ENCODE measurements at places on chromosomes 3 and 15. TPM values are rescaled to one million over a fixed set of nuclear protein-coding genes. Genes with fewer than 3 reads are reported as not detected.

RFT1 gene
- total RNA-seq, result 13.3 TPM

POLR2H gene
- 49.8 TPM for total RNA-seq

RPL4 gene
- 1,109 TPM for total RNA-seq

C3orf70 gene
- 0.07 TPM for total RNA-seq

UNC13C gene
- not detected for total RNA-seq

GRCh38 chr15:100968050-100968966, 49.2 kb downstream of the LRRK1 start:
- no peak for DNase-seq
- peaks cover 9% of the 10 kb centered on the region for H3K27me3 ChIP-seq
- H3K36me3 ChIP-seq, result no peaks in the 10 kb centered on the region
- no peak overlapping the region for H3K27ac ChIP-seq
- no peaks in the 10 kb centered on the region for H3K4me1 ChIP-seq
- no peak overlapping the region for H3K4me3 ChIP-seq

DNA sequence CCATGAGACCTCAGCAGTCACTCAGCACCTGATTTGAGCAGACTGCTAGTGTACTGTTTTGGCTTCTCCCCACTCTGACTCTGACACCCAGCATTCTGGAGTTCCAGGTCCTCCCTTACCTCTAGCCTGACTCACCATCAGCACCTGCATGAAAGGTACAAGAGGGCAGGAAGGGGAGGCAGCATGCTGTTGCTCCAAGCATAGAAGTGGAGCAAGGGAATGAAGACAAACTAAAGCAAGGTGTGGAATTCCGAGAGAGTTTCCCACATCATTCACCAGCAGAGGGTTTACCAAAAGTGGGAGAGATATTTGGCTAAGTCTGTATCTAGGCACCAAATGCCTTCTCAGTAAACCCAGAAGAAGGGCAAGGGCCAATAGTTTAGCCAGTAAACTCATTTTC, 21.3 kb downstream of the HEXA start:
- peaks cover 20% of the 10 kb centered on the region for H3K4me1 ChIP-seq
- no peak overlapping the region for H3K27ac ChIP-seq
- H3K4me3 ChIP-seq, result no peak overlapping the region
- H3K27me3 ChIP-seq, result no peaks in the 10 kb centered on the region
- no peak for DNase-seq
- peaks cover 60% of the 10 kb centered on the region for H3K36me3 ChIP-seq

GRCh38 chr3:43217633-43218032, 68.7 kb upstream of the SNRK start:
- no peaks in the 10 kb centered on the region for H3K27me3 ChIP-seq
- H3K4me1 ChIP-seq, result no peaks in the 10 kb centered on the region
- H3K4me3 ChIP-seq, result no peak overlapping the region
- no peak overlapping the region for H3K27ac ChIP-seq
- no peak for DNase-seq
- H3K36me3 ChIP-seq, result no peaks in the 10 kb centered on the region

GRCh38 chr15:90437516-90437915, 49.5 kb downstream of the IQGAP1 start:
- H3K4me1 ChIP-seq, result no peaks in the 10 kb centered on the region
- no peaks in the 10 kb centered on the region for H3K27me3 ChIP-seq
- H3K4me3 ChIP-seq, result no peak overlapping the region
- H3K27ac ChIP-seq, result no peak overlapping the region

GRCh38 chr3:8776406-8776805, 7.0 kb upstream of the OXTR start:
- no peaks in the 10 kb centered on the region for H3K4me1 ChIP-seq
- H3K4me3 ChIP-seq, result no peak overlapping the region
- H3K27ac ChIP-seq, result no peak overlapping the region
- no peaks in the 10 kb centered on the region for H3K36me3 ChIP-seq

DNA sequence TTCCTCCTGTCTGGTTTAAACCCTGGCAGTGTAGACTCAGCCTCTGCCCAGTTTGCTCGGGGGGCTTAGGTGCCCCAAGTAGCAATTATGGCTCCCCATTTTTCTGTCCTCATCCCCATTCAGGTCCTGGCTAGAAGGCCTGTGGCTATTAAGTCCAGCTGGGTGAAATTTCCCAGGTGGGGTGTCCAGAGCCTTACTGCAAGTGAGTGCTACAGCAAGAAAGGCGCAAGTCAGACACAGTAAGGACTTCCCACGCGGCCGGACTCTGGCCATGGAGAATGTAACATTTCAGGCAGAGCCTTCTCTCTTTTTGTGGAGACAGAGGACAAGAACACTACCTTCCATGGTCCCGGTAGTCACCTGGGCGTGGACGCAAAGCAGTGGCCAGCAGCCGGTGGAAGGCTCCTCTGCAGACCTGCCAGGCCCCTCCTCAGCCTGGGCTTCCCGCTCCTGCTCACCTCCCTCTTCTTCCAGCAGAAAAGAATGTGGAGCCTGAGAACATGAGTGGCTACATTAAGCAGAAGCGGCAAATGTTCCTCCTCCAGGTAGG, 23.3 kb downstream of the CFAP100 start:
- H3K27ac ChIP-seq, result no peak overlapping the region
- H3K36me3 ChIP-seq, result no peaks in the 10 kb centered on the region
- DNase-seq, result no peak
- no peaks in the 10 kb centered on the region for H3K4me1 ChIP-seq
- no peaks in the 10 kb centered on the region for H3K27me3 ChIP-seq

DNA sequence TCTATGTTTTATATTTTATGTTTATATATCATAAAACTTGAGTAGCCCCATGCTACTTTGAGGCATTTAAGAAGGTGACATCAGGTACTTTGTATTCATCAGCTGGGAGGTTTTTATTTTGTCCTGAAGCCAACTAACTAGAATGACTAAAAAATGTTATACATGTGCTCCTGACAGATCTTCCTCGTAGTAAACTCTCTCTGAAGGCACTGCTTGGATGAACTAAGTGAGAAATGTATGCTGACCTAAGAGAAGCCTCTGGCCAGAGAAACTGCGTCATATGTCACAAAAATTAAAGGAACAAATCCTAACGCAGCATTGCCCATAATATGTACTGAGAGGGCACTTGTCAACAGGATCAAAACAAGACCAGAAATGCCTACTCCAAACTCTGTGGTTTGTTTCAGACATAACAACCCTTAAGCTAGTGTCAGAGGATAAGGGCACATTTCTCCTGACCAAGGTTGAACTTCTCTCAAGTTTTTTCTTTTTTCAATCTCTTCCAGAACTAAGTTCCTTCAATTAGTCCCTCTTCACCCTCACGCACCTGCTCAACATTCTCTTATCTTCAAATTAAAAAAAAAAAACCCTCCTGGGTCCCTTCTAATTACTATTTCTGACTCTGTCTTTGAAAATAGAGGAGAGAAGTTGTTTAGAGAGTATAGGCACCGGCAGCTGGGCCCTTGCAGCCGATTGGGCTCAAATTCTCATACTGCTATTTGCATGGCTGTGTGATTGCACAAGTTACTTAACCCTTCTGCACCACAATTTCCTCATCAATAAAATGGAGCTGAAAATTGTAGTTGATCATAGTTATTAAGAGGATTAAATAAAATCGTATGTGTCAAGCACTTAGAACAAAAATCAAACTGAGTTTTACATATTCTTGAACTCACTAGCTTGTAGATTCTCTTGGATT, 159.0 kb downstream of the FRMD5 start:
- H3K4me3 ChIP-seq, result no peak overlapping the region
- no peak overlapping the region for H3K27ac ChIP-seq
- no peaks in the 10 kb centered on the region for H3K36me3 ChIP-seq
- no peak for DNase-seq

GRCh38 chr3:17137321-17137826, 252.6 kb downstream of the PLCL2 start:
- no peak overlapping the region for H3K4me3 ChIP-seq
- H3K27ac ChIP-seq, result no peak overlapping the region
- no peaks in the 10 kb centered on the region for H3K27me3 ChIP-seq
- H3K36me3 ChIP-seq, result no peaks in the 10 kb centered on the region

DNA sequence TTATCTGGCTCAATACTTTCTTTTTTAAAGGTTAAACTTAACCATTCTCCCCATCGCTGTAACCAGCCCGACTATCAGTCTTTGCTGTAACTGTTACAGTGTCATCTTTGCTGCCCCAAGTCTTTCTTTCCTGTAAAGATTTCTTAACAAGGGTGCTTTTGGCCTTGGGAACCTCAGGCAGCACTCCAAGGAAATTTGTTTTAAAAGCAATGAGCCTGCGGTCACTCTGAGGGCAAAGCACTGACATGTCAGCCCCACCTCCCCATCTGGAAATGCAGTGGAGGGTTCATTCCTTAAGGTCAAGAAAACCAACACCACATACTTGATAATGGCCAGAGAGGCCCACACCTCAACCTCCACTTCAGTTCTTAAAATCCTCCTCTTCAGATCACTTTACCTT, 3.2 kb downstream of the TRANK1 start:
- no peak overlapping the region for H3K4me3 ChIP-seq
- no peaks in the 10 kb centered on the region for H3K36me3 ChIP-seq

DNA sequence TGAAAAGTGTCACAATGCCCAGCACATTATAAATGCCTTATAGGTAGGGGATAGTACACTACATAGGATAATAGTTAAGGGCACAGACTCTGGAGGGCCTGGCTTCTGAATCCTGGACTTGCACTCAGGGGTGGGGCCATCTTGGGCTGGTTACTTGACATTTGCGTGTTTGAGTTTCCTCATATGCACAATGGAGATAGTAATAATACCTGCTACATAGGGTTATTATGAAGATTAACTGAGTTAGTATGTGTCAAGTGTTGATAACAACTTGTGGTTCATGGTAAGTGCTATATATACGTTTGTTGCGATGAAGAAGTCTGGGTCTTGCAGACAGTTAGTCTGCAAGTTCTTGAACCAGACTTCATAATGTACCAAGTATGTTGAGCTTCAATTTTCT, 37.0 kb downstream of the MITF start:
- H3K4me3 ChIP-seq, result no peak overlapping the region
- H3K27ac ChIP-seq, result no peak overlapping the region
- no peak for DNase-seq
- H3K36me3 ChIP-seq, result no peaks in the 10 kb centered on the region

- H3K27ac ChIP-seq, result no peak overlapping the region
- no peaks in the 10 kb centered on the region for H3K4me1 ChIP-seq
- DNase-seq, result no peak
- H3K27me3 ChIP-seq, result no peaks in the 10 kb centered on the region
- H3K36me3 ChIP-seq, result no peaks in the 10 kb centered on the region
- H3K4me3 ChIP-seq, result no peak overlapping the region
Observed at GRCh38 chr3:110344487-110344886, 727.1 kb upstream of the NECTIN3 start.

DNA sequence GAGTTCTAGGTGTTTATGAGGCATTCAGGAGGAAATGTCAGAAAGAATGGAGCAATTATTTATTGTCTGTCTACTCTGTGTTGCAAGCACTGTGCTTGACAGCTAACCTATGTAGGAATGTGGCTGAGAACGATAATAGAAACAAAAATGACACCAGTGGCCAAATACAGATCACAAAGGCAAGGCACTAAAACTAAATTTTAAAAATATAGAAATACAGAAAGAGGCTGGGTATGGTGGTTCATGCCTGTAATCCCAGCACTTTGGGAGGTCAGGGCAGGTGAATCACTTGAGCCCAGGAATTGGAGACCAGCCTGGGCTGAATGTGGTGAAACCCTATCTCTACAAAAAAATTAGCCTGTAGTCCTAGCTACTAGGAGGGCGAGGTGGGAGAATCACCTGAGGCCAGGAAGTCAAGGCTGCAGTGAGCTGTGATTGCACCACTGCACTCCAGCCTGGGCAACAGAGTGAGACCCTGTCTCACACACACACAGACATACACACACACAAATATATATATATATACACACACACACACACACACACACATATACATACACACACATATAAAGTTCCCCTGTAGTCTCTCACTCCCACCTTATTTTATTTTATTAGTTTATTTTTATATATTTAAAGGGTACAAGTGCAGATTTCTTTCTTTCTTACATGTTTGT, 6.0 kb downstream of the PRKCI start:
- no peaks in the 10 kb centered on the region for H3K4me1 ChIP-seq
- DNase-seq, result no peak
- no peak overlapping the region for H3K4me3 ChIP-seq
- H3K36me3 ChIP-seq, result no peaks in the 10 kb centered on the region

GRCh38 chr3:105805404-105805803, 63.4 kb downstream of the CBLB start:
- H3K36me3 ChIP-seq, result peaks cover 17% of the 10 kb centered on the region
- no peaks in the 10 kb centered on the region for H3K27me3 ChIP-seq
- DNase-seq, result no peak
- no peak overlapping the region for H3K4me3 ChIP-seq

GRCh38 chr15:93515256-93516051, 426.4 kb upstream of the RGMA start:
- peaks cover 2% of the 10 kb centered on the region for H3K27me3 ChIP-seq
- no peaks in the 10 kb centered on the region for H3K36me3 ChIP-seq
- no peaks in the 10 kb centered on the region for H3K4me1 ChIP-seq
- no peak overlapping the region for H3K4me3 ChIP-seq
- no peak overlapping the region for H3K27ac ChIP-seq
- DNase-seq, result no peak

DNA sequence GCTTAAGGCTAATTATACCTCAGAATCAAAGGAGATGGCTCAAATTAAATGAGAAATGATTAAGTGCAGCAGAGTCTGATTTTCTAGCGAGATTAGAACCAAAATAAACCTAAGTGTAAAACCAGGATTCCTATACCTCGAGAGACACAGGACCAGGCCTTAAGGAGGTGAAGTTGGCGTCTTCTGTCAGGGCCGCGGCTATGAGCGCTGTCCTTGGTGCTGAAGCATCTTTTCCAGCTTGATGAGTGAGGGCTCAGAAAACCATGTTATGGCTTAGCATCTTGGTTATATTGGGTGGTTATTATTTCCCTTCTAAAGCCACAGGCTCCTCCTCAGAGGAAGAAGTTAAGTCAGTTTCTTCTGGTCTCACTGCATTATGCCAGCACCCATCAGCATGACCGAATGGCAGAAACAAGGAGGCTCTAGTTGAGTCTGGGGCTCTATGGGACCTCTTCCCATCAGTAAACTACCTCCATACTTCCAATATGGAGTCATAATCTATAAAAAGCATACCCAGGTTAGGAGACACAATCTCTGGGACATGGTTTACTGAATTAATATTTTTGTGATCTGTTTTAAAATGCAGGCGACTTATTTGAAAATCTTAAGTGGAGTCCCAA, 120.1 kb upstream of the NMNAT3 start:
- no peaks in the 10 kb centered on the region for H3K27me3 ChIP-seq
- DNase-seq, result peak; percentile 5
- no peak overlapping the region for H3K27ac ChIP-seq
- H3K4me1 ChIP-seq, result no peaks in the 10 kb centered on the region
- no peak overlapping the region for H3K4me3 ChIP-seq

GRCh38 chr15:67064607-67065530, 533 bp upstream of the SMAD3 start:
- H3K27me3 ChIP-seq, result no peaks in the 10 kb centered on the region
- DNase-seq, result peak; percentile 46
- no peaks in the 10 kb centered on the region for H3K36me3 ChIP-seq
- H3K27ac ChIP-seq, result peak overlapping the region; percentile 43

DNA sequence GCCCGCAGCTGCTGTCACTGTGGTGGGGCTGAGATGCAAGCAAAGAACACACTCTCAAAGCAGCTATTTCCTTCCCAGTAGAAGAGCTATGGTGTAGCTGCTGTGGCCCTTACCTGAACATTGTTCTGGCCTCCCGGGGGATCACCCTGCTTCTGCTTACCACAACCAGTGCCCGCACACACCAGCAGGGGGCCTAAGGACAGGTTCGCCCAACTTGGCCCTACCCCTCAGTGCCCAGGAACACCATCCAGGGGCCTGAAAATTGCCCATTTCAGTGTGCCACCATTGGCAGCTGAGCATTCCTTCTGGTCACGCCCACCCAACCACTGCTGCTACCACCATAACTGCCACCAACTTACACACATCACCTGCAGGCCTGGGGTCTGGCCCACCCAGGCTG, 113.0 kb downstream of the TP63 start:
- no peak overlapping the region for H3K4me3 ChIP-seq
- no peaks in the 10 kb centered on the region for H3K36me3 ChIP-seq
- no peak overlapping the region for H3K27ac ChIP-seq
- no peak for DNase-seq
